M059J (cell line): ENCODE measurements at places on chromosomes 7 and 10.

DNA sequence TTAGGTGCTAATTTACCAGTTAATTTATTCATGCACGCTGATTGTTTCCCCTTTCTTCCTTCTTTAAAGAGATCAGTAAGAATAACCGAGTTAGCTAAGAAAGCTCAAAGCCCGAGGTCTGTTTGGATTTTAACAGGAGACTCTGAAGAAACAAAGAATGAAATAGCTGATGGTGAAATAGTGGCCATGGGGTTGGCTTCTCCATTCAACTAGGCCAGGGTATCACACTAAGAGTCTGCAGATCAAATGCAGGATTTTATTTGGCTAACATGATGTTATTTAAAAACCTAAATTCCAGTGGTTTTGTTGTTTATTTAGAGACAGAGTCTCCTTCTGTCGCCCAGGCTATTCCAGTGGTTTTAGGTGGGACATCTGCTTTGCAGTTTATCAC, 65.2 kb upstream of the SYPL1 start:
- DNase-seq = no peak

GRCh38 chr7:8360564-8361153, 72.8 kb upstream of the NXPH1 start:
- no peak for DNase-seq

- DNase-seq = no peak
These were observed 92.8 kb downstream of the CCDC71L start for GRCh38 chr7:106568002-106568679.

DNA sequence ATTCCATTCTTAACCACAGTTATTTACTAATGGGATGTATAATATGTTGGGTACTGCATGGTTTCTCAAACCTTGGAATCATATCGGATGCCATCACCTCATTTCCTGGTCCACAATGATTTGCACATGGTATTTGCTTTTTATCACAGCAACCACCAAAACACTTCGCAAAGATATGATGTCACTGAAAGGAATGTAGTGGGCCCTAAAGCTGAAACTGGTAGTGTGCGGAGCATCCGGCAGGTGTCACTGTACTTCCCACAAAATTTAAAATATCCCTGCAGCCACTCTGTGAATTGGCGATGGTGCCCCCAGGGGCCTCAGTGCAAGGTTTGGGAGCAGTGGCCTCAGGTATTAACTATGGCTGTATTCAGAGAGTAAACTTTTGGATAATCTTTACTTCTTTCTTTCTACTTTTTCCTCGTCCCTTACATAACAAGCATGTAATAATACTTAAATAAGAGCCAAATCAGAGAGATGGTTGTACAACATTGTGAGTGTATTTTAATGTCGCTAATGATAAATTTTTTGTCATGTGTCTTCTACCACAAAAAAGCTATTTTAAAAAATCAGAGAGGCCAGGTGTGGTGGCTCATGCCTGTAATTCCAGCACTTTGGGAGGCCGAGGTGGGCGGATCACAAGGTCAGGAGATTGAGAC, 66.2 kb downstream of the FAM241B start:
- peak; percentile 94 for DNase-seq

DNA sequence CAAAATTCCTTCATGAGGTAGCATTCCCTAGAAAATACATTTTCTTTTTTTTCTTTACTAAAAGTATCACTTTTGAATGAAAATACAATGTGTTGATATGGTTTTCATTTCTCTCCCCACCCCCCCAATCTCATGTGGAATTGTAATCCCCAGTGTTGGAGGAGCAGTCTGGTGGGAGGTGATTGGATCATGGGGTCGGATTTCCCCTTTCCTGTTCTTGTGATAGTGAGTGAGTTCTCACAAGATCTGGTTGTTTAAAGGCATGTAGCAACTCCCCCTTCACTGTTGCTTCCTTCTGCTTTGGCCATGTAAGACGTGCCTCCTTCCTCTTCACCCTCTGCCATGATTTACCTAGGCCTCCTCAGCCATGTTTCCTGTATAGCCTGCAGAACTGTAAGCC, 790.3 kb upstream of the KCND2 start:
- no peak for DNase-seq

DNA sequence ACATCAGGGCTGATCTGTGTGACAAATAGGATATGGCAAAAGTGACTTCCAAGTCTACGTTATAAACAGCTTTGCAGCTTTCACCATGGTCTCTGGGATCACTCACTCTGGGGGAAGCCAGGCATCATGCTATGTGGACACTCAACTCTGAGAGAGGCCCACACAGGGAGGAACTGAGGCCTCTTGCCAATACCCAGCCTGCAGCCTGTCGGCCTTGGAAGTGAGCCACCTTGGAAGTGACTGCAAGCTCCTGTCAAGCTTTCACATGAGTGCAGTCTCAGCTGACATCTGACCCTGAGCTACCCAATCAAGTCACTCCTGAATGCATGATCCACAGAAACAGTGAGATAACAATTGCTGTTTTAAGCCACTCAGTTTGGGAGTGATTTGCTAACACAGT, 56.5 kb downstream of the MMRN2 start:
- DNase-seq = no peak

DNA sequence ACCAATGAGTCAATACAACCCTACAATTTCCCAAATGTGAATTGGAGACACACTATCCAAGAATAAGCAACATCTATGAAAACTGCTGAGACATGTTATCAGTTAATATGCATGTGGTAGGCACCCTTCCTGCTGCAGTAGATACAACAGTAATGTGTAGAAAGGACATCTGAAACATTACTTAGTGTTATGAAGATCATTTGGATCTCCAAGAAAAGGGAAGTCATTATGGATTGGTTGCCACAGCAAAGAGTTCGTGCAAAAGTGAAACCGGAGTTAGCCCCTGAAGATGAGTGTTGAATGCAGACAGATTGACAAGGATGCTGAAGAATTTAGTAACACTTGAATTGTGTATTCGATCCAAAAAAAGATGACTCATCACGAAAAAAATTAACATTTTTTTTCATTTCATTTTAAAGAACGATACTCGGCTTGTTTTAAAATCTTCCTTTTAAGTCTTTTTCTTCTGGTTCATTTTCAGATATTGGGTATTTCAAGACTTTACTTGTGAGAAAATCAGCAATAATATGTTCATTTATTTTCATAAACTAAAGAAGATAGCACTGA, 322.4 kb upstream of the KLF6 start:
- no peak for DNase-seq

DNA sequence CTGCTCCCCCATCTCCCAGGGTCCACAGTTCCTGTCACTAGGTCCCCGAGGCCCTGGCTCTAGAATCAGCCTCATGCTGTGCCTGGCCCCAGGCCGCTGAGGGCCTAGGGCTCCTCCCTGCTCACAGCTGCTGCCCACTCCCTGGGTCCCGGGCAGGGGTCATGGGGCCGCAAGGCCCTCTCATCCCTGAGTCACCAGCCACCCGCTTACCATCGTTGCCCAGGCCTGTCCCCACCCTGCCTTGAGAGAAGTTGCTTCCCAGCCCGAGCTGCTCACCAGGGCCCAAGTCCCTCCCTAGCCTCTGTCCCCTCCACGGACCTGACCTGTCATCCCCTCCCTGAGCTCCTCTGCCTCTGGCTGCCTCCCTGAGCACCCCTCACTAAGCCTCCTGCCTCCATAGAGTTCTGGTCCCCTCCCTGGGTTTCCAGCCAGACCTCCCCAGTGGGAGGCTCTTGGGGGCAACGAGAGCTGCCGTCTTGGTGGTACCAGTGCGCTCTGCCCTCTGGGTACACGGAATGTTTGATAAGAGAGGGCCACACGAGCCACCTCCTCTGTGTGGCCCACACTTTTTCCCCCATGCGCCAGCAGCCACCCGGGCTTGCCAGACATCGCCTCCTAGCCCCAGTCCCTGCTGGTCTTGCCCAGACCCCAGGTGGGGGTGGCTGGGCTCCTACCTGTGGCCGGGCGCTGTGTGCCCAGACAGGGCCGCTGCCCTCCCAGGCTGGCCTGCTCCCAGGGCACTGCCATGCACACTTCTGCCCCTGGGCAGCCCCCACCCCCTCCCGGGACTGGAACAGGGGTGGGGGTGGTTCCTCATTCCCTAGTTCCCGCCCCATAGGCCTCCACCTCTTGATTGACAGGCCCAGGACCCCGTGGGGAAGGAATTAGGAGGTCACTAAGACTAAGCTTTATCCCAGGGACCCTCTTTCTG, 21.3 kb downstream of the MLXIPL start:
- peak; percentile 36 for DNase-seq

DNA sequence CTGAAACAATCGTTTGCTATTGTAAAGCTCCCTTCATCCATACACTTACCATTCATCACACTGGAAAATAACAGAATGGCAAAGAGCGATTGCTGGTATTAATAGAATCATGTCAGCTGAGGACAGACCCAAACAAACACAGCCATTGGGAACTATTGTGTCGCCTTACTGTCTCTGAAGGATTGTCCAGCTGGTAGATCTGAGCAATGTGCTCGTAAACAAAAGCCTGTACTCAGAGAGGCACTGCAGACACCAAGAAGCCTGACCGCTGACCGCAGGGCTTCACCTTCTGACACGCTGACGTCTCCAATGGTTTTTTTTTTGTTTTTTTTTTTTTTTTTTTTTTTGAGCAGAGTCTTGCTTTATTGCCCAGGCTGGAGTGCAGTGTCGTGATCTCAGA, 151.0 kb upstream of the FRMD4A start:
- DNase-seq = peak; percentile 91

DNA sequence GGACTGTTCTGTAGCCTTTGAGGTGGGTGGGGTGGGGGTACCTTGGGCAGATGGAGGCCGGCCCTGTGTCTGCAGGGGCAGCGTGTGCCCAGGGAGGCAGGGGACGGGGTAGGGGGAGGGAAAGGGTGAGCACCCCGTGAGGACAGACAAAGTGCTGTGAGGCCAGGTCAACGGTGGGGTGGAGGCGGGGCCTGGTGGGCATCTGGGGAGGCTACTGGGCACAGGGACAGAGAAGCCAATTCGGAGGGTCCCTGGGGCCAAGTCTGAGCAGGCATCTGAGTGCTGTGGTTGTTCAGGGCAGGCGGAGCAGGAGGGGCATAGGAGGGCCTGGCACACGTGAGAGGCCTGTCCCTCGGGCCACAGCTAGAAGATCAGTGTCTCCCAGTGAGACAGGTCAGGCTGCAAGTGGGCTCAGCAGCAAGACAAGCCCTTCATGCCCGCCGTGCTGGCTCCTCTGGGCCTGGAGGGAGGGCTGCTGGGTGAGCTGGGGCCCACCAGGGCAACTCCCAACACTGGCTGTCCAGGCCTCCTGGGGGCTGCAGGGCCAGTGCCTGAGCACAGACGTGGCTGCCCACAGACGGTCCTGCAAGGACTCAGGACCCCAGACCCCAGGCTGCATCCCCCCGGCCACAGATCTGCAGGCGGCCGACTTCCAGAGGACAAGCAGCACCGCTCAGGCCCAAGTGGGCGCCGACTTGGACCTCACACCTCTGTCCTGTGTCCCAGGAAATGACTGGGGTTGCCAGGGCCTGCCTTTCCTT, 26.4 kb upstream of the KNDC1 start:
- DNase-seq = no peak

DNA sequence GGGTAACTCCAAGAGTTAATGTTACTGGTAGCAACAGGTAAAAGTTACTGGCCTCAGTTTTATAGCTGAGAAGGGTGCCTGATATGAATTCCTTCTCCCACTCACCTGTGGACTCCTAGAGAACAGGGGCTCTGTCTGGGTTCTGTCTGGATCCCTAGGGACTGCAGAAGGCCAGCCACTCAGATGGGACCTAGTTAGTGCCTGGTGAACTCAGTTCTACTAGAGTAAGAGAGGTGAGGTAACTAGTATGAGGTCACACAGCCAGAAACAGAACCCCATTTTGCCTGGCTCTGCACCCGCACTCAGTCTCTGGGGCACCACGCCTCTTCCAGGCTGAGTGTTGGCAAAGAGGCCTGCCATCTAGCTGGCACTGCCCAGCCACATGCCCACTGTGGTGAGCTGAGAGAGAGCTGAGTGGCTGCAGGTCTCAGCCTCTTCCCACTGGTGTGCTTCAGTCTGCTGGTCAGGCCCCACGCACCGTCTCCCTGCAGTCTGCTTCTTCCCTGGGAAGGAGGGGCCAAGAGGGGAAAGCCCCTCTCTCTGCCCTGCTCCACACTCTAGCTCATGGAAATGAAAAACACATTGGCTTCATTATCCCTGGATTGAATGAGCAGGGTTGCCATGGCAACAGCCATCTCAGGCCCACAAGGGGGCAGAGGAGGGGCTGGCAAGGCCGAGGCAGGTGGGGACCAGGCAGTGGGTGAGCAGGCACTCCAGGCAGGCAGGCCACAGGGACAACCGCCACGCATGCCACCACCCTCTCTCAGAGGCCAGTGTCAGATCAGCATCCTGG, 110.6 kb downstream of the ZMIZ1 start:
- peak; percentile 47 for DNase-seq

GRCh38 chr7:135143885-135144668, 3.8 kb upstream of the TMEM140 start:
- no peak for DNase-seq

- DNase-seq = no peak
These were observed 296.0 kb upstream of the KIAA1217 start for GRCh38 chr10:23912884-23913404.

DNA sequence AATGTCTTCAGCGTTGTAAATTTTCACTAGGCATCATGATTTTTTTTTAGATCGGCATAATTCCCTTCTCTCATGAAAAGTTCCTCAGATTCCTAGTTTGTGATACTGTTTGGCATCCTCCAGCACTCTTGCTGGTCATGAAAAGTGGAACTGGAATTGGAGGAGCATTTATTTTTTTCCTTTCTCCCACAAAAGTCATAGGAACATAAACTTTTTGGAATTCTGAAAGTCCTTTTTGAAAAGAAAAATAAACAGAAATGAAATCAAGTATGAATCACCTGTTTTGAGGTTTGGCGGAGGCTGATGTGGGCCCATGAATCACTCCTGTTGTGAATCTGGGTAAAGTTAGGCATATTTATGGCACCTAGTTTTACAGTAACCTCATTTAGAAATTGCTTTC, 17.7 kb downstream of the CACNB2 start:
- DNase-seq = peak; percentile 77

- no peak for DNase-seq
These were observed 18.0 kb downstream of the DPY19L1 start for GRCh38 chr7:35019179-35019729.

- DNase-seq = peak; percentile 73
These were observed 61.8 kb upstream of the EEPD1 start for GRCh38 chr7:36090976-36091873.

DNA sequence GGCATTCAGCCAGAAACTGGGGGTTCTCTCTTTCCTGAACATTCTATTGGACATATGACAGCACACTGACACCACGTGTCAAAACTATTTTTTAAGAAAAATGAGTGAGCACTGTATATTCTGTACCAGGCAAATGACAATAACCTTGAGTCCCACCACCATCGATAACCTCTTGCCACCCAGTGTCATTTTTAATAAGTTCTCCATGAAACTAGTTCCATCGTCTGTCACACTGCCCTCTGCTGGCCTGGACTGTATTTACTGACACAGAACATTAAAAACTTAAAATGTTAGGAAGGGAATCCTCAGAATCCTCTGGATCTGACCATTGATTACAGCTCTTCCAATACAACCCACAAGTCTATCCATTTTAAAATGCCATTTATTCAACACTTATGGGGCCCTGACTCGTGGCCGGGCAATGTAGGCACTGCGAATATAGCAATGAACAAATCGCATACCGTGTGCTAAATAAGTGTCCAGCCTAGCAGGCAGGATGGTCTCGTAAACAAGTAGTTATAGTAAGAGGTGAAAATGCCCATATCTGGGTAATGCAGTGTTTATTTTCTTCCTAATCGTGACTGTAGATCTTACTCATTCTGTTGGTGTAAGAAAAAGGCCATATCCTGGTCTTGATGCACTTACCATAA, 35.9 kb upstream of the CACNB2 start:
- DNase-seq = peak; percentile 23

- no peak for DNase-seq
These were observed 25.8 kb downstream of the TMEM120A start for GRCh38 chr7:75968561-75969001.
